ENCODE measurements at places on chromosomes 7 and 10.

GRCh38 chr10:55641601-55642000 lies 719.5 kb downstream of the ZWINT start:
- no peak for DNase-seq

DNA sequence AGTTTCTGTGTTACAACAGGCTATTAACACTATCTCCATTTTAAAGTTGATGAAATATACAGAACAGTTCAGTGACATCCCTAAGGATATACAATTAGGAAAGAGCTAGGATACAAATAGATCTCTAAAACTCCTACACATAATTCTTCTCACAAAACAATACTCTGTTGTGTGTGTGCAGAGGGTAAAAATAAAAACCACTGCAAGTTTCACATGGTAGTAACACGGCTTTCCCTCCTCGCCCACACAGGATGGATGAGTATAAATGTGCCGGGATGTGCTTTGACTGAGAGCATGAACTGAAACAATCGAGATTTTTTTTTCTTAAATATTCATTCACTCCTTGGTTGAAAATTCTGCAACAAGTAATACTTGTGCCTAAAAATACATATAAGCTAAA lies 131.5 kb upstream of the C1QL3 start:
- no peak for DNase-seq

GRCh38 chr10:43305876-43306275 lies 39.0 kb upstream of the RASGEF1A start:
- DNase-seq: no peak

- DNase-seq: no peak
These were observed 64.4 kb upstream of the NME8 start for GRCh38 chr7:37784015-37784414.

DNA sequence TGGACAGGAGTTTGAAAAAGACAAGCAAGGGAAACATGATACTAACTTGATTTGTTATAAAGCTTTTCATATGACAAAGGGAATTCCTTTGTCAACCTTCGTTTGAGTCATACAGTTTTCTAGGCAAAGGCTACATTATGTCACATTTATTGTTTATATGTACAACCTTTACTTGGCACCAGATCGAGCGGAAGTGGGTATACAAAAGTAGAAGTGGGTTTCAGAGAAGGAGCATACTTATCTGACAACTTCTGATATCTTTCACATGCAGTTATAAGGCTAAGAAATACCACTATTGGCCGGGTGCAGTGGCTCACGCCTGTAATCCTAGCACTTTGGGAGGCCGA lies 11.0 kb downstream of the STMP1 start:
- no peak for DNase-seq

GRCh38 chr10:35446439-35446838 lies 110.1 kb downstream of the CCNY start:
- no peak for DNase-seq

- no peak for DNase-seq
These were observed 4.0 kb upstream of the CREB5 start for GRCh38 chr7:28408105-28408959.

DNA sequence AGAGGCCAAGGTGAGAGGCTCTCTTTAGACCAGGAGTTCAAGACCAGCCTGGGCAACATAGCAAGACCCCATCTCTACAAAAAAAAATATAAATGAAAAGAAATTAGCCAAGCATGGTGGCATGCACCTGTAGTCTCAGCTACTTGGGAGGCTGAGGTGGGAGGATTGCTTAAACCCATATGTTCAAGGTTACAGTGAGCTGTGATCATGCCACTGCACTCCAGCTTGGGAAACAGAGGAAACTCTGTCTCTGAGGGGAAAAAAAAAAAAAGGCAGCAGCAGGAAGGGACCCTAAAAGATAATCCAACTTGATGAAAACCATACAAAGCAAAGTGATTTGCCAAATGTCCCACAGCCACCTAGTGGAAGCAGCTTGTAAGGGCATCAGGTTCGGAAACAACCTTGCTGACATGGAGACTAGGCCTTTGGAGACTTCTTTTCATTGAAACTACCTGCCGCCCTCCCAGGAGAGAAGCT lies 15.6 kb upstream of the PBLD start:
- no peak for DNase-seq

DNA sequence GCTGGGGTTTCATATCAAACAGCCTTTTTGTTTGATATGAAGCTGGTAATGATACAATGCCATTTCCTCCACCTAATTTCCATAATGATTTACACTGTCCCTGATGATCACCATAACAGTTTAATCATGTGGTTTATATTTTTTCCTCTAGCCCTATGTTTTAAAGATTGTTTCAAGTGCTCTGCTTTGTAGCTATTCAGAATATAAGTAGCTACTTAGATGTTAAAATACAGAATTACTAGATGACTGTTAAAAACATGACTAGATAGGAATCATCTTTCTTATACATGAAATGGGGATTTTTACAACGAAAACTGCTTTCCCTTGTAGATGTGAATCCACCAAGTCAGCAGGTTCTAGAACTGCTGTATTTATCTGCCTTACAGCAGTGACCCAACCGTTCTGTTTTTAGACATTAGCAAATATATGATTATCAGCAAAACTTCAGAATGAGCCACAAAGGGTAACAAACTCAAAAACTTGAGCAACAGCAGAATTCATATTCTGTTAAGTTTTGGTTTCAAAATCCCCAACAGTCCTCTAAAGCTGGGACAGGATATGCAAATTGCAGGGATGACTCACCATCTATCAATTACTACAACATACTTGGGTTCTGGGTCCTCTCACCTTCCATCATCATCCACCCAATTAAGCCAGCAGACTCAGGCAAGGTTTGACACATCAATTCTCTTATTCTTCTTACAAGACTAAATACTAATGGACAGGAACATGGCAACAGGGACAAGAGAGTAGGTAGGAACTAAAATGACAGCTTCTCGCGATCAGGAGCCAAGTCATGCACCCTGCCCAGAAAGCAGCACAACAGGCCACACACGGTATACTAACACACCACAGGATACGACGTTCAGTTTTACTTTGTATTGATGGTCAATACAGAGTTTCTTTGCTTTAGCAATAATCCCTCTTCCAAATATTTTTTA lies 83.9 kb downstream of the PIP4K2A start:
- DNase-seq: no peak

GRCh38 chr7:115851291-115851690 lies 179.3 kb downstream of the TFEC start:
- DNase-seq: peak; percentile 30

GRCh38 chr10:94035982-94036765 lies 42.4 kb downstream of the PLCE1 start:
- DNase-seq: no peak

- DNase-seq: no peak
These were observed 69.2 kb downstream of the ARMC3 start for GRCh38 chr10:22997096-22997495.

- DNase-seq: no peak
These were observed 83.6 kb upstream of the LRRC4 start for GRCh38 chr7:128114806-128115205.

GRCh38 chr7:156456503-156457115 lies 184.0 kb upstream of the RNF32 start:
- no peak for DNase-seq

- peak; percentile 60 for DNase-seq
These were observed 42.3 kb downstream of the TBXAS1 start for GRCh38 chr7:139871331-139871730.

- no peak for DNase-seq
These were observed 159.0 kb downstream of the ELFN1 start for GRCh38 chr7:1829111-1829510.

DNA sequence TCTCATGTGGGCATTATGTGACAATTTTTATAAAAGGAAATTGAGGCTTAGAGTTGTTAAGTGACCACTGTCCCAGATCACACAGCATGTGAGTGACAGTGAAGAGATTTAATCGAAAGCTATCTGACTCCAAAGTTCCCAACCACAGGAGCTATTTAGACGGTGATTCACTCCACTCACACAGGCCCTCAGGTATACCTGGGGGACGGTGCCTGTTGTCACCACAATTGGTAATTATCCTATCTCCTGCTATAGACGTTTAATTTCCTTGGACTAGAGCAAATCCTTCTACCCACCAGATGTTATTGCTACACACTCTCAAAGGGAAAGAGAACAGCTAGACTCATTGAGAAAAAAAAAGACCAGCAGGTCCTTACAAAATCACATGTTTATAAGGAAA lies 145.5 kb downstream of the KLF6 start:
- DNase-seq: no peak

- no peak for DNase-seq
These were observed 177.0 kb downstream of the ZNF438 start for GRCh38 chr10:30854656-30855055.

DNA sequence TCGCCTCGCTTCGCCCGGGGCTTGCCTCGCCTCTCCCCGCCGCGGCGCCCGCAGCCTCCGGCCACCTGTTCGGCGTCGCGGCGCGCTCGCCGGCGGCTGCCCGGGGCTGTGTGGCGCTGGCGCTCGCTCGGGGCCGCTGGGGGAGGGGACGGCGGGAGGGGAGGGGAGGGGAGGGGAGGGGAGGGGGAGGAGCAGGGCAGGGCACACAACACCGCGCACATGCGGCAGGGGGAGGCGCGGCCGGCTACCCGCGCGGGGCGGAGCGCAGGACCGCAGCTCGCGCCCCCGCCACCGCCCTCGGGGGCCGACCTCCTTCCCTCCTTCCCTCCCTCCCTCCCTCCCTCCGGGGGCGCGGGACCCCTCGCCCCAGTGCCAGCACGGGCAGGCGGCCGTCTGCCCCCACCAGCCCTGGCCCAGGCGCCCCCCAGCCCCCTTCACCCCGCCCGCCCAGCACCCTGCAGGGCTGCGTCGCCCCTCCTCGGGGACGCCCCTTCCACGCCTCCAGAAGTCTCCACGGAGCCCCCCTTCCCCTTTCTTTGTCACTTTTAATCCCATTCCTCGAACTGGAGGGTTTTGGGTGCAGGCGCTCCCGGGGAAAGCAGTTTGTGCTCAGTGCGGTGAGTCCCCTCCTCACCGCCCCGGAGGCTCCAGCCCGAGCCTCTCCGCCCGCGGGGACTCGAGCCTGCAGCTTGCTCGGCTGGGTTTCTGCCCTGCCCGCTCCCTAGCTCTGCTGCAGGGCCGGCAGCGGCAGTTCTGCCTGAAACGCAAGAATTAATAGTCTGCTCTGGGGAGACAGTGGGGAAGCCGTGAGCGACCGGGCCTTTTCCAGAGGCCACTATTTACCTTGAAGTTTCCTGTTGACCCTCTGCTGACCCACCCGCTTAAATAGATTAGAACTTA lies at the start of gene PARD3:
PARD3 (minus strand) TSS at position 112 of the 900 bp plus-strand sequence. CDS start 301 bp downstream, outside the sequence.
- DNase-seq: no peak

GRCh38 chr7:94632338-94633013 lies 23.5 kb downstream of the SGCE start:
- DNase-seq: no peak

DNA sequence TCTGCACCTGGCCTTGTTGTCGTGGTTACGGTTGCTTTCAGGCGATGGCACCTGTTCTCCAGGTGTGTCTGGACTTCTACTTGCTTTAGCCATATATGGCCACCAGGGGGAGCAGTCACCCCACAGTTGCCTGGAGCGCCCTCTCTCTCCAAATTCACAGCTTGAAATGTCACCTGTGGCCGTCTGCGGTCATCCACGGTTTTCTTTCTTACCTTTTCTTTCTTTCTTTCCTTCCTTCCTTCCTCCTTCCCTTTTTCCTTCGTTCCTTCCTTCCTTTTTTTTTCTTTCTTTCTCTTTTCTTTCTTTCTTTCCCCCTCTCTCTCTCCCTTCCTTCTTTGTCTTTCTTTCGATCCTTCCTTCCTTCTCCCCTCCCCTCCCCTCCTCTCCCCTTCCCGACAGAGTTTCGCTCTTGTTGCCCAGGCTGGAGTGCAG lies 150.5 kb upstream of the VKORC1L1 start:
- DNase-seq: no peak

DNA sequence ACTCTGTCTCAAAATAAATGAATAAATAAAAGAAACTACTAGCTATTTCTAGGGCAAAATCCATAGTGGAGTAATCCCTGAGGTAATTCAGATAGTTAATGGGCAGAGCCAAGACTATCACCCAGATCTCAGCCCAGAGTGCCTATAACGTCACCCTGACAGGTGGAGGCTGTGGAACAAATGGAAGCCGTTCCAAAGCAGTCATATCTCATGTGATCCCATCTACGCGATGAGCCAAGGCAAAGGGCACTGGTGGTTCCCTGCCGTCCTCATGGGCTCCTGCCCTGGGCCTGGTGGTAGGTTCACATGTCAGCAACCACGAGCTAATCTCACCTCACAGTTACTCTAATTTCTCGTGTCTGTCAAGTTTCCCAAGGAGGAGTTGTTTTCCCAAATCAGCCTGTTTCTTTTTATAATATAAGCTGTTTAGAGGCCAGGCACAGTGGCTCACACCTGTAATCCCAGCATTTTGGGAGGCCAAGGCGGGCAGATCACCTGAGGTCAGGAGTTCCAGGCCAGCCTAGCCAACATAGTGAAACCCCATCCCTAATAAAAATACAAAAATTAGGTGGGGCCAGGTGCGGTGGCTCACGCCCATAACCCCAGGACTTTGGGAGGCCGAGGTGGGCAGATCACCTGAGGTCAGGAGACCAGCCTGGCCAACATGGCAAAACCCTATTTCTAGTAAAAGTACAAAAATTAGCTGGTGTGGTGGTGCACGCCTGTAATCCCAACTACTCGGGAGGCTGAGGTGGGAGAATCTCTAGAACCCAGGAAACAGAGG lies 22.5 kb upstream of the ASCC1 start:
- DNase-seq: no peak

DNA sequence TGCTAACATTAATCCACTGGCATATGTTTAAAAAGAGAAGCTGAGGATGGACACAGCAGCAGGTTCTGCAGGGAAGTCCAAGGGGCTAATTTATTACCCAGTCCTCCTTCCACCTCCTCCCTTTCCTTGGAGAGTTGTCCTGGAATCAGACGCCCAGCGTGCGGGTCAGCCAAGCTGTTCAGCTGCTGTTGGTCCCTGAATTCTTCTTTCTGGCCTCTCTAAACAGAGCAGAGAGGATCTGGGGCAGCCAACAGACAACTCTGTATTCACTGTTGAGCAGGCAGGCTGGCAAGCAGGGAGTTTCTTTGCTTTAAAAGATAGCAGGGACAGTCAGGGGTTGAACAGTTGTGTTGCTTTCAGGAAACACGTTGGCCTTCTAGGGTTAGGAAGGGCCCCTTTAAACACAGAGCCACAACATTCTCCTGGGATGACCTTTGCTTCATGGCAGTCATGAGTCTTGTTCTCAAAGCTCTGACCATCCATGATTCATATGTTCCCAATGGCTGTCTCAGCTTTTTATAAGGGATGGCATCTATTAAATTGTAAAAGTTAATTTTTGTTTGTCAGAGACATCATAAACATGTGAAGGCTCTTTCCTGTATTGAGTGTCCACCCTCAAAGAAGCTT lies 217.0 kb downstream of the CREB5 start:
- DNase-seq: no peak

- no peak for DNase-seq
These were observed 207.8 kb downstream of the TAX1BP1 start for GRCh38 chr7:27947586-27948278.

GRCh38 chr10:34721208-34721840 lies 93.8 kb downstream of the PARD3 start:
- DNase-seq: no peak
